ENCODE measurements at places on chromosomes 6 and 20.

- peak; percentile 4 for DNase-seq
Measured at GRCh38 chr6:25882051-25882496, 8.0 kb upstream of the SLC17A3 start.

DNA sequence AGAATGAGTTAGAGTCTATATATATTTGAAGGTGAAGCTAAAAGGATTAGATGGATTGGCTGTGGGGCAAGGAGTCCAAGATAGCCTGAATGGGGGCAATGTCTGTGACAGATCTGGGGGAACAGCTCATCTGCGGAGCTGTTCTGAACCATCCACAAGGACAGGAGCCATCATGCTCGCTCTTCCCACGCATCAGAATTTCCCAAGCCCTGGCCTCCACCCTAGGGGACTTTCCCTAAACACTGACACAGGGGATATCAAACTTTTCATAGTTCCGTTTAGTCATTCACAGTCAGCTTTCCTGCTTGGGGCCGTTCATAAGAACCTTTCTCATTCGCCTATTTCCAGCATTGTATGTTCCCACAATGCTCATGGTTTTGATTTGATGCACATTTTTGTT is 37.6 kb upstream of the CCN6 start:
- no peak for DNase-seq

DNA sequence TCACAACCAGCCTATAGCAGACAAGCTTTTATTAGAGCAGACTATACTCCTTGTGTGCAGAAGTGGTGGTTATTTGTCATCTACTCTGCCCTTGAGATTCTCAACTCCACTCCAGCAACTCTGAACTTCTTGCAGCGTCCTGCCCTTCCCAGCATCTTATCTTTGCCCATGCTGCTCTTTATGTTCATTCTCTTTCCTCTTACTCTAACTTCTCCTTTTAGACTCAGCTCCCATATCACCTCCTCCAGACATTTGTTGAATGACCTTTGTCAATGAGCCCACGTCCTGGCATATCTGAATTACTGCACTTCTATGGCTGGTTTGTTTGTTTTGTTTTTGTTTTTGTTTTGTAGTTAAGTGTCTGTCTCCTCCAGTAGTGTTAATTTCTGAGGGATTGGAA is 81.2 kb downstream of the KCNQ5 start:
- DNase-seq, result no peak

- DNase-seq, result no peak
Measured at GRCh38 chr6:107869871-107870270, 45.8 kb upstream of the SCML4 start.

- DNase-seq, result no peak
Measured at GRCh38 chr6:154792761-154793160, 59.5 kb downstream of the SCAF8 start.

- DNase-seq, result peak; percentile 40
Measured at GRCh38 chr20:25220021-25220730, 24.7 kb downstream of the ENTPD6 start.

- no peak for DNase-seq
Measured at GRCh38 chr6:80158478-80158989, 52.1 kb downstream of the BCKDHB start.

GRCh38 chr6:83065511-83066192 is at the start of gene UBE3D:
UBE3D (minus strand) TSS chr6:83065841; CDS start chr6:83065718, 123 bp downstream.
- peak; percentile 90 for DNase-seq

DNA sequence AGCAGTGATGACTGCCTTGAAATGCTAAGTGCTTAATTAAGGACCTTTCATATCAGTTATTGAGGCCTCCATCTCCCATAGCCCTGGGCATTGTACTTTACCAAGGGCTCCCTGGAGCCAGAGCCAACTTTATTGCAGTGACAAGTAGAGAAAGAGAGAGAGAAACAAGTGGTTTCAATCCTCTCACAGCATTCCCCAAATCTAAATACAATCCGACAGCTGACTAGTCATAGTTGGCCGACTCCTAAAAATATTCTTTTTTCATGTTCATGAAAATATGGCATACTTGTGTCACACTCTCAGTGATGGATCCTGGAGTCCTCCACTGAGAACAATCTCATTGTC is 127.0 kb upstream of the TFAP2D start:
- no peak for DNase-seq
